ENCODE measurements at places on chromosomes 2 and 18.

GRCh38 chr2:217822296-217823252 lies 180.2 kb downstream of the TNS1 start:
- DNase-seq = no peak

DNA sequence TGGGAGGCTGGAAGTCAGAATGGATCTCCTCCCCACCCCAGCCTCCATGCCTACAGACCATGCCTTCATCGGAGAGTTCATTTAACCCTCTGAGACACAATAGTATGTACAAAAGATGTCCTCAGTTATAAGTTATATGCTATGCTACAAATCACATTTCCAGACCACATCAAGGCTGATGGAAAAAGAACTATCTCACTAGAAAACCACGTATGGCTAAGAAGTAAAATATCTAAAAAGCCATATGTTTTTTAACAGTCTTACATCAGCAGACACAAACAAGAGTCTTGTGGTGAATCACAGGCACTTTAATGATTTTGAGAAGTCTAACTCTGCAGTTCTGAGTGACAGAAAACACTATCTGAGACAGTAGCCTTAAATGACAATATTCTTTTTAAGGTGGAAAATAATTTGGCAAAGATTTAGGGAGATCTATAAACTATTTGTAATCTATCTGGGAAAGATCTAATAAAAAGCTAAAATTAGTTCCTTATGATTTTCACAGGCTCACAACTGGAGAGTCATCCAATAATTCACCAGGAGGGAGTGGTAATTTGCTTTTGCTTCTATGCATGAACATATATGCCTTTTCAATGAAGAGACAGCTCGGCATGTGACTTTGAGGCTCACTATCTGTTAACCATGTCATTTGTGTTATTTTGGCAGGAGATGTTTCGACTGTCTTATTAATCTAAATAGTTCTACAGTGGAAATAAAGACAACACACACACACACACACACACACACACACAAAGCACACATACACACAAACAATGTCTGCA lies 197.5 kb downstream of the IRS1 start:
- DNase-seq = no peak

GRCh38 chr2:59025157-59025757 lies 784.1 kb upstream of the FANCL start:
- peak; percentile 44 for DNase-seq

GRCh38 chr2:86283411-86284030 lies 53.9 kb downstream of the REEP1 start:
- DNase-seq = no peak

DNA sequence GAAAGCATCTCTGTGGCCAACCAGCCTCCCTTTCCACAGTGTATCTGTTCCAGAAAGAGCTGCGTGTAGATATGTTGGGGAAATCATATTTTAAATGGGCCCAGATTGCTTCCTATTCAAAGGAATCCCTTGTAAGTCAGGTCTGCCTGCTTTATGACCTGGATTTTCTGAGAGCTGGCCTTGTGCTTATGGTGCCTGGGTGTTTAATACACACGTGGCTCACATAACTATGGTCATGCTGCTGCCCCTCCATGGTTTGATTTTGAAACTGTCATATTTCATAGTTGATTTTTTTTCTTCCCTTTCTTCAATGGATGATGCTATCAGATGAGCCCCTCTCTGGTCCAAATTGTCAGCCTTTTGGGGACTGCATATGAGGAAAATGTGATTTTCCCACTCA lies 111.5 kb upstream of the CNGA3 start:
- DNase-seq = no peak
